T-cell (primary cell): ENCODE measurements at places on chromosomes 7 and 10. TPM values are rescaled to one million over a fixed set of nuclear protein-coding genes. Genes with fewer than 3 reads are reported as not detected.

DNA sequence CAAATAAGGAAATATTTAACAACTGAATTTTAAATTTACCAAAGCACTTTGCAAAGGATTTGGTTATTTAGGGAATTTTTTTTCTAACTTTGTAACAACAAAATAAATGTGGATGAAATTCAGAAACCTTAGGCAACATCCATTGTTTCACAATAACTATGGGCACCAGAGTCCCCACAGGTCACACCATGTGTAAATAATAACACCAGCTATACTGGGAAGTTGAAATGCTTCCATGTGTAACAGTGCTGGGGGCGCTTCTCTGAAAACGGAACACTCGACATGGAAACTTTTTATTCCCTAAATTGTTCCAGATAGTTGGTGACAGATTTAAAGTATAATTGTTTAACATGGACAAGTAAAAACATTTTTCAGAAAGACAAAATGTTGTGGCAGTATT is 818.6 kb downstream of the TNS3 start:
- H3K27ac ChIP-seq, result no peak overlapping the region
- no peaks in the 10 kb centered on the region for H3K36me3 ChIP-seq
- no peaks in the 10 kb centered on the region for H3K27me3 ChIP-seq
- DNase-seq, result no peak

The SFTPA1 gene
- not detected for total RNA-seq

The CFAP46 gene
- total RNA-seq, result not detected

DNA sequence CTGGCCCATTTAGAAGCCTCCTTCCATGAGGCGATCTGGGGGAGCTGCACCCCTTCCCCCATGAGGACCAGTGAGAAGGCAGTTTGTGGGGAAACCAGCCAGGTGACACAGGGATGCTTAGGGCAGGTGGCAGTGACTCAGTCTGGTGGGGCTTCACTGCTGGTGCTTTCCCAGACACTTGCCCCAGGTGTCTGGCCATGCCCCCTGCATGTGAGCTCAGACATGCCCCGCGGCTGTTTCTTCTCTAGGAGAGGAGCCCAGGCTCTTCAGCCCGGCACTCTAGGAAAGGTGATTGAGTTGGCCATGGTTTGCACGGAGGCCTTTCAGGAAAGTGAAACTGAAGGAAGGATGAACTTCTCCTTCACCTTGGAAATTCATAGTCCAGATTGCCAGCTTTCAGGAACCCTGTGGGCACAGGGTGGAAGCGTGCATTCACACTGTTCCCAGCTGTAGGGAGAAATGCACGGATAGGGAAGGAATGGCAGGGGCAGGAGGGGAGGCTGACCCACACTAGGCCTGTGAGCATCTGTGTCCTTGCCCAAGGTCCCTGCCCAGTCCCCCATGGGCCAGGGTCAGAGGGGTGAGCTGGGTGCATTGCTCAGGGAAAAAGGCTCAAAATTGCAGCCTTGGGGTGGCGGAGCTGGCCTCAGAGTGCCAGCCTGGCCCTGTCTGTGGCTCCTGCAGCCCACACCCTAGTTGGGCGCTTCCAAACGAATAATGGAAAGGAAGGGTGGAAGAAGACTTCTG is 359.1 kb downstream of the GLRX3 start:
- H3K36me3 ChIP-seq, result no peaks in the 10 kb centered on the region
- no peak overlapping the region for H3K27ac ChIP-seq
- no peaks in the 10 kb centered on the region for H3K27me3 ChIP-seq
- no peak overlapping the region for H3K4me3 ChIP-seq
- no peaks in the 10 kb centered on the region for H3K4me1 ChIP-seq

The ZNF488 gene
- total RNA-seq, result not detected

- H3K27me3 ChIP-seq, result no peaks in the 10 kb centered on the region
- H3K4me1 ChIP-seq, result no peaks in the 10 kb centered on the region
- DNase-seq, result no peak
- no peaks in the 10 kb centered on the region for H3K36me3 ChIP-seq
These were observed 77.5 kb upstream of the GDF10 start for GRCh38 chr10:47222461-47222860.

The STEAP1 gene
- 0.19 TPM for total RNA-seq

The LRRC18 gene
- not detected for total RNA-seq

GRCh38 chr10:124306922-124307371 is 111.8 kb downstream of the OAT start:
- H3K4me3 ChIP-seq, result no peak overlapping the region
- DNase-seq, result no peak
- H3K27ac ChIP-seq, result no peak overlapping the region
- no peaks in the 10 kb centered on the region for H3K4me1 ChIP-seq
